ENCODE measurements at places on chromosomes 2 and 18.

DNA sequence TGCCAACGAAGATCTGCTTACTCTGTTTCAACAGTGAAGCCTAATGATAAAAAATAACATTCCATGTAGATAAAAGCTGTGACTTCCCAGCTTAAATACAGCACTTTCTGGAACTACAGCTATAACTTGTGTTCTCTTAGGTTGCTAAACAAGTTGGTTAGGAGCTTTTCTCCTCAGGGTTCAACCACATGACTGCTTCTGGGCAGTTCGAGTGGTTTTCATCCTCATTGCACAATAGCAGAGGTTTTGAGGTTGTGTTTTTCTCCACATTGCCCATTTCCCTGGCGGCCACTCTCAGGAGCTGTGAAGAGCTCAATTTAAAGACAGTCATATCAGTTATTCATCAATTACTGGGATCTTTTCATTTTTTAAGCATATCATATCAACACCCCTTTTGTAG is 102.2 kb upstream of the CYP1B1 start:
- DNase-seq = no peak

DNA sequence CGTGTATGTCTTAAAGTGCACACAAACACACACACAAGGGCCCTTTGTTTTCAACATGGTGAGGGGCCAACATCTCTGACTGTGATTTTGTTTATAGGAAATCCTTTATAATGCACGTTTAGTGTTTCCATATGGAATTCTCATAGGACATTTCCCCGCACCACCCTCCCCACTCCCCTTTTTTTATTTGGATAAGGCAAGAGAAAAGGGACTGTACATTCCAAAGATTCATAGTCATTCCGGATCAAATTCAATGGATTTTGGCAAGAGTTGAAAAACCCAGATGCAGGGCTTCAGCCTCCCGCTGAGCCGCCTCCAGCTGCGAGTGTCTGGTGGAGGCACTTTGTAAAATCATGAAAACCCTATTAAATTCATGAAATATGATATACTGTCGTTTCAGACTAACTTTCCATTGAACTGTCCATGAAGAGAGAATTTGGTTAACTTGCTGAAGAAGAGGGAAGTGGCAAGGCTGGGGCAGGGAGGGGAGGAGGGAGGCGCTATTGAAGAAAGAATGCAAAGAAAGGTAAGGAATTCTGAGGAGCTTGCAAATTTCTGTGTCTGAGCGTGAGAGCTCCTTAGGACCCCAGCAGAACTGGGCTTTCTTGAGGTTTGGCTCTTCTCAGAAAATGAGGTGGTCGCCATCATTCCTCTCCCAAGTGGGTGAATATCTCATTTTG is 25.8 kb upstream of the SLC14A2 start:
- DNase-seq = peak; percentile 86

DNA sequence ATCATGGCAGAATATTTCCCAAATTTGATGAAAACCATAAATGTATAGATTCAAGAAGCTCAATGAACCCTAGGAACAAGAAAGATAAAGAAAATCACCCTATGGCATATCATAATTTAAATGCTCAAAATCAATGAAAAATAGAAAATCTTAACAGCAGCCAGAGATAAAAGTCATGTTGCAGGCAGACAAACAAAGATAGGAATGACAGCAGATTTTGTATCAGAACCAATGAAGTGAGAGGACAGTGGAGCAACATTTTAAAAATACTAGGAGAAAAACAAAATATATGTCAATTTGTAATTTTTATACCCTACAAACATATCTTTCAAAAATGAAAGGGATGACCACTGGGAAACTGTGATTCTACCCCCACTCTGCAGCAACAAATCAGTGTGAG is 203.3 kb downstream of the PIEZO2 start:
- no peak for DNase-seq

- DNase-seq = no peak
Measured at GRCh38 chr2:161436411-161436810, 20.3 kb downstream of the TBR1 start.

GRCh38 chr18:58310517-58310916 is 266.5 kb downstream of the NEDD4L start:
- DNase-seq = no peak

DNA sequence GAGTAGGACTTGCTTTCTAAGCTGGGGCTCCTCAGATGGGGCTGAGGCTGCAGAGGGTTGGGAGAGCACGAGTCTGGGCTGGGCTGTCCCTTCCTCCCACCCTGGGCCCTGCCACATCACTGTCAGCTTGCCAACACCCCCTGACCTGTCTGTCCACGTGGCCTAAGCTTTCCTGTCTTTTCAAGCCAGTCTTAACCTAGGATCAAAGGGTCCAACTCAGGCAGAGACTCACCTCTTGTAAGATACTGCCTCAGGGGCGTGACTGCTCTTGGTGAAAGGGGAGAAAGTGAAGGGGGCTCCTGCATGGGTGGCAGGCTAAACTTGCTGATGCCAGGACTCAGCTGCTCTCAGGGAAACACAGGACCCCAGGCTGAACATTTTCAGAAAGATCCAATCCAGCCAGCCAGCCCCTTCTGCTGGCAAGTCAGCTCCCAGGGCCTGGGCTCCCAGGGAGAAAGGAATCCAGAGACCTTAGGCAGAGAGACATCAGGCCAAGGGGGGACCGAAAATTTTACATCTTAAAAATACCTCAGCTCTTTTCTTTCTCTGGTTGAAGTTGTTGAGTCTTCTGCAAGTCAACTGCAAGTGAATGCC is 144.2 kb upstream of the ID2 start:
- no peak for DNase-seq

- peak; percentile 83 for DNase-seq
Measured at GRCh38 chr2:62663411-62663810, 42.1 kb upstream of the EHBP1 start.

DNA sequence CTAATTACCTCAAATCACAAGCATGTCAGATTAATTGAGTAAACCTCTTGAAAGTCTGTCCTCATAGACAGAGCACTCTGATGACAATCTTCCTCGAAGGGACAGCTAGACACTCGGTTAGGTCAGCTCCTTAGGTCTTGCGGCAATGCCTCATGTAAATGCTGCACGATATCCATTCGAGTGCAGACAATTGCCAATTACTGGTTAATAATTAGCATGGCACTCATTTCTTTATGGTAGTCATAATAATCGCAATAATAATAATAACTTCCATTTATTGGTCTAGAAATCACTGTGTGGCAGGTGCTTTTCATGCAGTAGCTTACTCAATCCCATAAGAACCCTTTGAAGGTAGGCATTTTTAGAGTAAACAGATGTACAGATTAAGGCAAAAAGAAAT is 44.7 kb upstream of the DSC1 start:
- DNase-seq = no peak

Measured in renal pelvis (tissue), 12 donors.